LNCaP clone FGC (cell line): ENCODE measurements at places on chromosomes 2 and 18.

DNA sequence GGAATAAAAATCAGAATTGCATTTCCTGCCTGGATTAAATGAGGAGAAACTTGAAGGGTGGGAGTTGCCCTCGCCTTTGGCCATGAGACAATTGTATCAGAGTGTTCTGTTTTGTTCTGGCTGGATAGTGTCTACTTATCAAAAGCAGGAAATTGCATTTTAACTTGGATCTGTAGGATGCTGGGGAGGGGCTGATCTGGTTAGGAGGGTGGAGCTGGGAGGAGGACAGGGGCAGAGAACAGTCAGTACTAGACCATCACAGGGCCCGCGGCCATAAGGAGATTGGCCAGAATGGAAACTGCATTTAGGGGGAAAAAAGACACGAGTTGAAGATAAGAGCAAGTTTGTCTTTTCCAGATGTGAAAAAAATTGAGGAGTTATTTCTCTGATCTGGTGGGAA lies 199.1 kb upstream of the POU3F3 start:
- DNase-seq: no peak

GRCh38 chr18:49628119-49628518 lies 66.3 kb downstream of the LIPG start:
- no peak for DNase-seq

DNA sequence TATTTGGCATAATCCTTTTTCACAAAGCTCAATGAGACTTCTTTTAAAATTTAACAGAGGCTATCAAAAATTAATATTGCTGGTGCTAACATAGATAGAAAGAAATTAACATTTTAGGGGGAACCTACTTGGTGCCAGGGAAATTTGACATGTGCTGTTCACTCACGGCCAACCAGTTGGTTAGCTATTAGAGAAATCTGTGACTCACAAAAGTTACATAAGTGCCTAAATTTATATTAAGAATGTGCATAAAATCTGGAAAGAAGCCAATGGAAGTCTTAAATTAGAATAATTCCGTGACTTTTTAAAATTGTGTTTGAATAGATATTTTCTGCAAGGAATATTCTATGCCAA lies 184.3 kb upstream of the MAP2 start:
- DNase-seq: no peak

GRCh38 chr2:88599527-88599926 lies 27.7 kb downstream of the EIF2AK3 start:
- no peak for DNase-seq

GRCh38 chr2:167595021-167595420 lies 652.4 kb downstream of the STK39 start:
- DNase-seq: no peak

DNA sequence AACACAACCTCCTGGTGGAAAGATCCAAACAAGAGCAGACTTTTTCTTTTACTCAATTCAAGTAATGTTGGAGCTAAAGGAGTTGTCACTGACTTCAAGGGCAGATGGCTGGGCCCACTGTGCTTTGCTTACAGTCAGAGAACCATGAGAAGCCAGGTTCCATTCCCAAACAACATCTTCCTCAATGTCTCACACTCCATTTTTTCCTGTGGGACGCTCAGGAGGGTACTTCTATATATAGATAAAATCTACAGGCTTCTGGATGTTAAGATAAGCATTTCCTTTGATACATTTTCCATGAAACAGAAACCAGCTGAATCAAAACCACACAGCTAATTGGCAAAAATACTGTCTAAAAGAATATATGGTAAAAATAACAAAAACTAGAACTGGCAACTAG lies 14.4 kb downstream of the IWS1 start:
- DNase-seq: no peak

DNA sequence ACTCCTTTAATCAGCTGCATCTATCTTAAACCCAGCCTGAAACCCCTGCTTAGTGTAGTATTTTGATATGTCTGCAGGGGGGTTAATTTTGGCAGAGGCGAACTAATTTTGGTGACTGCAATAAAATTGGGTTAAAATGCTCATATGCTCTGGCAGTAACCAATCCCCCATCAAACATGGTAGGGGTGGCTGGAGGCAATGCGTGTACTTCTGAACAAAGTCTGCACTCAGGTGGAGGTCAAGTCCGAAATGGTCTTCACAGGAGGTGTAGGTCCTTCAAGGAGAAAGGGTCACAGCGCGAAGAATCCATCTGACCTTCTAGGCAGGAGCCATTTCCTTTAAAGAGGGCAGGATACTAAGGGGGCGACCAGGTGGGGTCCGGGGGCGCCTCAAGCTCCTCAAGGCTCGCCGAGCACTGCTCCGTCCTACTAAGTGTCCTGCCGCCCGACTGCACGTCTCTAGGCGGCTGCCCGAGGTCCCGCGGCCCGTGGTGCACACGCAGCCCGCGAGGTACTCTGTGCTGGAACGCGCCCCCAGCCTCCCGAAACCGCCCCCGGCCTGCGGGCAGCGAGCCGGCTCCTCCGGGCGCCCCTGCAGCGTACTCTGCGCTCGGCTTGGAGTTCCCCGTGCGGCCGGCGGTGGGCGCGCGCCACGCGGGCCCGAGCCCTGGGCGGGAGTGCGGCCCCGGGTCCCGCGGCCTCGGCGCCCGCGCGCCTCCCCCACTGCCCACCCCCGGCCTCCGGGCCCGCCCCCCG lies 1.7 kb upstream of the LDLRAD4 start:
- DNase-seq: no peak

DNA sequence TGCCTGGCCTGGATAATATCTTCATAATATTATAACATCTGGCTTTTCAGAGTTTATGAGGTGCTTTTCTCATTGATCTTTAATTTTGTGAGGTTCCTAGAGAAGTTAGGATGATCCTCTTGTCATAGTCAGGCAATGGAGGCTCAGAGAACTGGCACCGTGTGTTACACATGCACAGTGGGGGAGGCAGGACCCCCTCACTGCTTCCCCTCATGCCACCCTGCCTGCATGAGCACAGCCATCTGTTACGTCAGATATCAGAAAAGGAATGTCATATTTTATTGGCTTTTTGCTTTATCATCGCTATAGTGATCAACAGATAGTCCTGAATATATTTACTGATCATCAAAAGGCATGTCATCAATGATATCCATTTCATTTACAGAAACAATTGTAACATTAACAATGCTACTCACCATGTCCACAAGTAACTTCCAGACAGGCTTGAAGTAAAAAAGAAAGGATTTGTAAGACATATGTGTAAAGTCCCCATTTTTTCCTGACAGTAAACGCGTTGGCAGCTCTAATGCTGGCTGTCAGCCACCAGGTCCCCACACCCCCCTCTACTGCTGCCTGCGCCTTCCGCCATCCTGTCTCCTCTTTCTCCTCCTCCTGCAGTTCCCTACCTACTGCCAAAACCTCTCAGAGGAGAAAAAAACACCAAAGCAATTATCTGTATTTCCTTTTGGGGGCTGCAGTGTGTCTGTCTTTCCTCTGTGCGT lies 18.8 kb downstream of the ENOSF1 start:
- no peak for DNase-seq

GRCh38 chr2:11368059-11368572 lies 23.7 kb upstream of the ROCK2 start:
- no peak for DNase-seq

DNA sequence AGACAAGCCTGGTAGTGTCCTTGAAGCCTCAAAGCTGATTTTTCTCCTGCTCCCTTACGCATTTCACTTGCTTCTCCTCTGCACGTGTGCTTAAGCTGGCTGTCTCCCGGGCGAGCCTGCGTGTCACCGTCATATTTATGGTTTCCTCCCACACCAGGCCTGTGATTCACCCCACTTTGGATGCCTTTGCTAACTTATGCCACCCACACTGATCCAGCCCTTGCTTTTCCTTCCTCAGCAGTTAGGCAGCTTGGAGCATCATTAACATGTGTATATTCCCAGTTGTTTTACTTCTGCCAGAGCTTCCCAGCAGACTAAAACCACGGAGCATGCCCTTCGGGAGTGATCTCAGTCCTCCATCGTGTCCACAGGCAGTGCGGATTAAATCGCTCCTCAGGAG lies 2.2 kb downstream of the ST3GAL5 start:
- DNase-seq: no peak

GRCh38 chr2:173623438-173624319 lies 269.0 kb downstream of the CDCA7 start:
- no peak for DNase-seq

GRCh38 chr2:106269591-106270291 lies 75.6 kb upstream of the UXS1 start:
- DNase-seq: peak; percentile 88

DNA sequence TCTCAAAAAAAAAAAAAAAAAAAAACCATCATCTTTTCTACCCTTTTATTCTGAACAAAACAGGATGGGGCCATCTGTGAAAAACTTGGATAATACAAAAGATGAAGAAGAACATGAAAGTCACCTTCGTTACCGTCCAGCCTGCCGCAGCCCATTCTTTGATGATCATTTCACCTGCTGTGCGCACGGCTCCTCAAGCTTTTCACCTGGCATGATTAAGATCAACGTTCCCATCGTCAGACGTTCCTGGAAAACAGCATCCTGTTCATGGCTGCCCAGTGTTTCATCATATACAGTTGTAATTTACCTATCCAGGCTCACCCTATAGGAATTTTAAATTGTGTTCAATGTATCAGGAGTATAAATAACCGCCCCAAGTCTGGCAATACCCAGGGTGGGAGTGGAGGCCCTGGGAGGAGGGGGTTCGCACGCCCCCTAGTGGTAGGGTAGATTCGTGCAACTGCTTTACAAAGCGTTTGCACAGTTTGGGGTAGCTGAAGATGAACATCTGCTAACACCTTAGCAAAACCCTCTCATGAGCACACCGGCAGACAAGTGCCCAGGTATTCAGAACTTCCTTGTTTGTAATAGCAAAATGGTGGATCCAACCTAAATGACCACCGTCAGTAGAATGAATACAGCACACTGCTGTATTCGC lies 49.0 kb upstream of the GLI2 start:
- DNase-seq: no peak

DNA sequence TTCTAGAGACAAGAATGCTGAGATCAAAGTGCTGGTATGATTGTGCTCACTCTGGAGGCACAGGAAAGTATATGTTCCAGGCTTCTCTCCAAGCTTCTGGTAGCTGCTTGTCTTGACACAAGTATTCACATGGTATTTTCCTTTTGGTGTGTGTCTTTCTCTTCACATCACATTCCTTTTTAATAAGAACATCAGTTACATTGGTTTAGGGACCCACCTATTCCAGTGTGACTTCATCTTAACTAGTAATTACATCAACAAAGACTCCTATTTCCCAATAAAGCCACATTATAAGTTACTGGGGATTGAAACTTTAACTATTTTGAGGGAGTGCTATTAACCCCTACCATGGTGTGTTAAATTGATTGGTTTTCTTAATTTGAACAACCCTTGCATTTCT lies 119.1 kb downstream of the FSIP2 start:
- DNase-seq: no peak

DNA sequence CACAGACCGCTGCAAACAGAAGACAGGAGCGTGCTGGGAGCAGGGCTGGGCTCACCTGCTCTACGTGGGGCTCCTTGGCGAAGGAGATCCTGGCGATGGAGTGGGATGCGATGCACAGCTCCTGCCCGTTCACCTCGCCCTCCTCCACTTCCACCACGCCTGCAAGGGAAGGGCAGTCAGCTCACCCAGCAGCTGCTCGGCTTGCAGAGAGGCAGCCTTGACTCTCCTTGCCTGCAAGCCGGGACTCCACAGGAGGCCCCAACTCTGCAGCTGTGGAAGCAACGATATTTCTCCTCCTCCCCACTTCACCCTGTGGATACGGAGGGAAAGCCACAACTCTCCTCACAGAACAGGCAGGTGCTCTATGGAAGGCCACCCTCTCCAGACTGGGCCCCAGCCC lies 35.1 kb downstream of the THAP4 start:
- DNase-seq: no peak

GRCh38 chr2:178804791-178805190 lies 2.4 kb downstream of the TTN start:
- no peak for DNase-seq

- DNase-seq: no peak
These were observed 14.1 kb downstream of the SATB2 start for GRCh38 chr2:199443589-199444130.

DNA sequence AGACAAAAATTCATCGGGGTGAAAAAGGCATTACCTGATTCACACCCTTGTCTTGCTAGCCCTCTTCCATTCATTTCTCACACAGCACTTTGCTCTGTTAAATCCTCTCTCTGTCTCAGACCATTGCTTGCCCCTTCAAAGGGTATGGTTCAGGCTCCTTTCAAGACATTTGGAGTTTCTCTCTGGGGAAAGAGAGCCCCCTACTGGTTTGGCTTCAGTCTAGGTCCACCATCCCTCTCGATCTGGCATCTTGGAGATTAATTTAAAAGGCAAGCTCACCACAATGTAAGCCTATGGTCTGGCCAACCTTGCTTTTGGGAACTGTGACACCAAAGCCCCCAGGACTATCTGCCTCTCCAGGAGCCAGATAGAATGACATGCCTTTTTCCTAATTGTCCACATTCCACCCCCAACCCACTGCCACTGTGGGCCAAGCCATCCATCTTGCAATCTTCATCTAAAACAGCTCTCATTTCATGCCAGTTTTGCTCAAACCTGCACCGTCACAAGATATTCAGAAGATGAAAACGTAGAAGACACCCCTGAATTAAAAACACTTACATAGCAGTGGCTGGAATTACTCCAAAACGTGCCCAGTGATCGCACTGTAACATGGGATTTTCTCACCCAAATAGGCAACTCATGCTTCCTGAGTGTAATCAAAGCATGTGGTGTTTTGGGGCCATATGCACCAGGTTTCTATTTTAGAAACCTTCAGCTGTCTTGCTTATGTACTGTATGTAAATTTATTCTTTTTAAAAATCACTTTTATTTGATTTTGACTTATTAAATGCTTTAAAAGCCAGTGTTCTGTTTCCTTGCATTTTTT lies 93.9 kb downstream of the FARSB start:
- no peak for DNase-seq

DNA sequence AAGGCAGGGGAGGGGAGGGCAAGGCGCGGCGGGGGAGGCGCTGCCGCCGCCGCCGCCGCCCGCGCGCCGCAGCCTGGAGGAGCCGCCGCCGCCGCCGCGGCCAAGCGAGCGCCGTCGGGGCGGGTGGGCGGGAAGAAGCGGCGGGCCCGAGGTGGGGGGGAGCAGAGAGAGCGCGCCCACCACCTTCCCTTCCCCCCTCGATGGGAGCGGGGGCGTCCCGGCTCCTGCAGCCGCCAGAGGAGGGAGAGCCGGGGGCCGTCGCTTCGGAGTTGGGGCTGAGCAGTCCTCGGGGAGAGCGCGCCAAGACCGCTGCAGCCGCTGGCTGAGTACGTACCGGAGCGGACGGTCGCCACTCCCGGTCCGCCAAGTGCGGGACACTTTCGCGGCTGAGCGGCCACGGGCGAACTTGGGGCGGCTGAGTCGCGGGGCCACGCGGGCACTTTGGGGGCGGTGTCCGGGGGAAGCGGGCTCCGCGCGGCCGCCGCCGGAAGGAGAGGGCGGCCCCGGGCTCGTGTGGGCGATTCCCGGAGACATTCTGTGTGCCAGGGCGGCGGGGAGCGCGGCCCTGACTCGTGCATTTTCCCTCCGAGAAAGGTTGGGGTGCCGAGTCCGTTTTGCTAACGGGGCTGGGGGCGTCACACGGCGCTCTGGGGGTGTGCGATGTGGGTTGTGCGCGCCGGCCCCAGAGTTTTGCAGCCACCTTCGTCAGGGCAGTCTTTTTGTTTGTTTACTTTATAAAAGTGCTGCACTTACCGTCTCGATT lies at the start of gene NAB1:
TSS of gene NAB1 (plus strand) at position 49 of the 763 bp plus-strand sequence. CDS start 10,094 bp downstream, outside the sequence.
- DNase-seq: no peak

GRCh38 chr2:56191617-56192016 lies 7.8 kb downstream of the CCDC85A start:
- DNase-seq: peak; percentile 40
